ENCODE measurements at places on chromosomes 13 and 19. TPM values are rescaled to one million over a fixed set of nuclear protein-coding genes. Genes with fewer than 3 reads are reported as not detected.

- no peak for DNase-seq
Measured at GRCh38 chr13:77981281-77981881, 62.8 kb upstream of the EDNRB start.

DNA sequence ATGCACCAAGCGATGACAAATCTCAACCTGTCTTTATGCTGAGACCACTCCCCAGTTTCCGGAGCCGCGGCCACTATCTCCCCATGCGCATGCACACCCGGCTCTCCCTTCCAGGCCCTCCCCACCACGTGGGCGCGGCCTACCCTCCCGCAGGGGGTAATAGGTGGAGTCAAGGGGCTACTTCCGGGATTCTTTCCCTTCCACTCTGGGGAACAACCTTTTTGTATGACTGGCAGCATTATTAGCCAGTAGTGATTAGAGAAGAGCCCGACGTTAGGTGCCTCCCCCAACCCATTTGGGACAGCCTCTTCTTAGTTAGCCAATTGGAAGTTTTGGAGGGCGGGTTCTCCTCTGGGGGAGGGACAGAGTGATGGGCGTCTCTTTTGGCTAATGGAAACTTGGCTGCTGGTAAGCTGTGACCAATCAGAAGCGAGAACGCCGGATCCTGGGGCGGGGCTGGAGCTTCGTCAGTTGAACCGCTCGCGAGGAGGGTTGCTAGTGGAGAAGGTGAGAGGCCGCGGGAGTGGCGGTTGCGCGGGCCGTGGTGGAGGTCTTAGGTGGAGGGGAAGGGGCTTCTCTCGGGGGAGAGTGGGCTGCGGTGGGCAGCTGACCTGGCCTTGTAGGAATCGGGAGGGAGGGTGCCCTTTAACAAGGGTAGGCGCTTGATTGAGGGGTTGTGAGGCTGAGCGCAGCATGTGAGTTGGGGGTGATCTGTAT is at the start of gene CCDC61:
CCDC61 (plus strand) TSS at position 470 of the 717 bp plus-strand sequence. CDS start 7,552 bp downstream, outside the sequence.
- peak; percentile 100 for DNase-seq

- DNase-seq: no peak
Measured at GRCh38 chr13:75689686-75690085, 53.6 kb downstream of the LMO7 start.

GRCh38 chr13:53127373-53127772 is 98.8 kb downstream of the OLFM4 start:
- DNase-seq: no peak

DNA sequence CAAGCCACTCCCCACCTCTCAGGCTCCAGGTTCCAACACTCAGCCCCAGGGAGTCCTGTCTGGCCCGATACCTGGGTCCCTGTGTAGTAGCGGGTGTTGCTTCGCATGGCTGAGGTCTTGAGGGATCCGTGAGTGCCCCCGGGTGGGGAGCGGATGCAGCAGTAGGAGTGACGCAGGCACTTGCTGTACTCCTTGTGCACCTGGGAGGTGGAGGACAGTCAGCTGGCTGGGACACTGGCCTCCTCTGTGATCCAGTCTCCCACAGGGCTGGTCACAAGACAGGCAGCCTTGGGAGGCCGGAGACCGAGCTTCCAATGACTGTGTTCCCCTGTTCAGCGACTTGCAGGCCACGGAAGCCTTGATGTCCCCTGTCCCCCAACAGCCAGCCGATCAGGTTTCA is 16.3 kb upstream of the ASF1B start:
- DNase-seq: no peak

- no peak for DNase-seq
Measured at GRCh38 chr19:4152241-4152998, 1.0 kb upstream of the CREB3L3 start.

Gene TMEM255B
- total RNA-seq: 1.6 TPM

Gene RFPL4A
- not detected for total RNA-seq

Gene PABPC3
- total RNA-seq: 0.65 TPM

Gene THSD1
- total RNA-seq: 0.54 TPM
